ENCODE measurements at places on chromosomes 3 and 15.

- no peak for DNase-seq
Measured at GRCh38 chr3:124800511-124801258, 70.4 kb downstream of the UMPS start.

DNA sequence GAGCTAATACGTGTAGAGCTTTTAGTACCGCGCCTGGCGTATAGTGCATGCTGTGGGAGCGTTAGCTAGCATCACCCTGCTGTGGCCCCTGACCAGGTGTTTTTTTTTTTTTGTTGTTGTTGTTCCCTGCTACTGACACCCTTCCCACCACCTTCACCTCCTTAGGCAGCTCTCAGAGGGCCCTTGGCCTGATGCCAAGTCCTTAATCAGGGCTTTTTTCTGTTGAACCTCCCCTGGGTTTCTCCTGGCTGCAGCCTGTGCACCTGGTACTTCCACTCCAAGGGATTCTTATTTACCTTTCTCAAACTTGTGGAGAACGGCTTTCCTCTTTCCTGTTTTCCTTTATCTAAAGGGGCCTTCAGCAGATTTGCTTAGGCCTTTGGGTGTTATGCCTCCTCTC, 53.3 kb downstream of the SLC7A14 start:
- DNase-seq: no peak

DNA sequence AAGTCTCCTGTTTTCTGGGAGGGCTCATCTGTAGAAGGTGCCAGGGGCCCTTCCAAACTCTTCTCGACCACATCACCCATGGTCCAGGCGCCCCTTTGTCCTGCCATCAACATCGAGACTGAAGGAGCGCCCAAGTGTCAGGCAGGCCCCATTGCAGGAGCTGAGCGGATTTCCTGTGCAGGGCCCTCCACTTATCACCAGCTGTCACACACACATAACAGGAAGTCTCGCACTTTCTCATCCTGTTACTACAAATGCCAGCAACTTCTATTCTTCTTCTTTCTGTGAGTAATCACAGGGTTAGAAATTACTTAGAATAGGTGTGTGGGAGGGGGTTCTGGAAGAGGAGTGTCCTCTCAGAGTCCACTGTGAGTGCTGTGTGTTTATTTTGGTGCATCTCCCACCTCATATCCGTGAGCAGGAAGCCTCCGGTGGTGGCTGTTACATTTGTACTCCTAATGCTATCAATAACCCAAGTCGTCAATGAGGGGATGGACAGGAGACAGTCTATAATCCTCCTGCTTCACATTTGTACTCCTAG, at the start of gene KLHL6:
Gene KLHL6 (minus strand): TSS at position 166 of the 541 bp plus-strand sequence. CDS start 53 bp downstream, at position 113.
- DNase-seq: peak; percentile 45

DNA sequence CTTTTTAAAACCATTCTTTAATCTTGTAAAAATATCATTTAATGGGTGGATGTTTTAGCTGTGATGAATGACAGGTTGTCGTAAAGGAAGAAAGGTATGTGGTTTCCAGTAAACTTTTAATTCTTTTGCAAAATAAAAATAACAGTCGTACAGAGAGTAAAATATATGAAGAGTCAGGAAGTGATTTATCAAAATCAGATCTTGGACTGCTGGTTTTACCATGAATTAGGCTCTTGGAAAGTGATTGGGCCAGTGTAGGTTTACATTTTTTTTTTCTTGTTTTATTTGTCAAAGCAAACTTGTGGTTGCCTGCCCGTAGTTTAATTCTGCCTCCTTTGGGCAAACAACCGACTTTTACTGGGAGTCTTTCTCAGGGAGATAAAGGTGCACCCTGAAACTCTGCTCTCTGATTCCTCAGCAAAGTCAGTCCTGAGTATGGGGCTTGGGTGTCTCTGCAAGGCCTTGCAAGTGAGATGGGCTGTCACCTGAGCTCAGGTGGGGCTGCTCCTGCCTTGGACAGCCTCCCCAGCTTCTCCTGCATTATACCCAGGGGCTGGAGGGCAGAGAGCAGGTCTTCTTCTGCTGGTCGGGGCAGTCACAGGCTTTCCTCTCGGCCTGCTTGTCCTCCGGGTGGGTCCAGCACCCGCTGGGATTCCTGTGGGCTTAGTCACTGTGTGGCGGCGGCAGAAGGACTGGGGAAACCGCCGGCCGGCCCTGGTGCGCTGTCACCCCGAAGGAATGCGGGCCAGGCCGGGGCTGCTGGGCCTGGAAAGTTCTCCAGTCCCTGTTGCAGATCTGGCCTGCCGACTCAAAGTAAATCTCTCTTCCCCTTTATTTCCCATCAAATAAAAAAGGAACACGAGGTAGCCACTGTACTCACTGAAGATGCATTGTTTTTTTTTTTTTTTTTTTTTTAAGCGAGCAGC, 79.0 kb downstream of the IGF1R start:
- DNase-seq: no peak

DNA sequence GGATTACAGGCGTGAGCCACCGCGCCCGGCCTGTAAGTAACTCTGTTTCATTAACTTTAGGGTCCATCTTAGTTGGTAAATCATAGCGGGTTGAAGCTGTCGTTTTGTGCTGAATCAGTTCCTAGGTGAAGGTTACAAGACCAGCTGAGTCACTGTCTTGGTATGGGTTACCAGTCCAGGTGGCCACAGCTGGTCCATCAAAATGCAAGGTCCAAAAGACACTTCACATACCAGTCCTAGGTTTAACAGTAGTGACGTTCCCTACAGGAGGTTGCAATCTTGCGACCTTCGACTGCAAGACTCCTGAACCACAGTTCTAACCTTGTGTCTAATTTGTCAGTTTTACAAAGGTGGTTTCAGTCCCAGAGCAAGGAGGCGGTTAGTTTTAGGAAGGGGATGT, 160.1 kb upstream of the ATP10A start:
- no peak for DNase-seq

GRCh38 chr3:16124636-16125035, 49.8 kb upstream of the GALNT15 start:
- DNase-seq: no peak

- no peak for DNase-seq
Measured at GRCh38 chr3:27800261-27800660, 78.1 kb upstream of the EOMES start.

DNA sequence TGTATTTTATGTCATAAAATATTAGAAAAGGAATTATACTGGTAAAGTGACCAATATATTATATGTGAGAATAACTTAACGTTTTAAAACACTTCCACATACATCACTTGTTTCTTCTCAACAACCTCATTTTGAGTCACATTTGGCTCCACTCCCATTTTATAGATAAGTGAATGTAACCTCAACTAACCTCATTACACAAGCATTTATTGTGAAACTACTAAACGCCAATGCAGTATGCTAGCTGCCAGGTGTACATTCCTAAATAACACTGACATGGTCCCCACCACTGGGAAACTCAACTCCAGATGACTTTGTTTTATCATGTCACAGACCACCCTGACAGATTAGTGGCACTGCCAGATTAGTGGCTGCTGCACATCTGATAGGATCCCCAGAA, 249.7 kb upstream of the CNTN4 start:
- DNase-seq: no peak

Data from stimulated activated CD8-positive, alpha-beta memory T cell treated with anti-CD3 and anti-CD28 coated beads, Interleukin-15, amount 100 ng/mL, for 4 hours (primary cell).